ENCODE measurements at places on chromosomes 1 and 21.

GRCh38 chr1:214472364-214472763 lies 79.0 kb downstream of the PTPN14 start:
- peak; percentile 84 for DNase-seq

DNA sequence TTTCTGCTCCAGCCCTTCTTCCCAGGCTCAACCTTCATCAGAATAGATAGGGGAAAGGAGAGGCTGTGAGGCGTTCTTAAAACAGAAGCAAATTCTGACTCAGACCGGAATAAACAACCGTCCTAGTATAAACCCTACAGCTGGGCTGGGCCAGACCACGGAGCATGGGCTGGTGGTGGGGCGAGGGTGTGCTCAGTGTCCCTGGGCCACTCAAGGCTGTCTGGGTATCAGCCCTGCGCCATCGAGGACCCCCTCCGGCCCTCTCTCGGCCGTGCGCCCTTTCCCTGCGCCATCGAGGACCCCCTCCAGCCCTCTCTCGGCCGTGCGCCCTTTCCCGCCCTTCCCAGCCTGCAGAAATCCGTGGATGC lies 36.0 kb downstream of the CAPN2 start:
- peak; percentile 38 for DNase-seq

- DNase-seq, result peak; percentile 96
Observed at GRCh38 chr1:36321119-36321951, 2.1 kb downstream of the EVA1B start.

GRCh38 chr1:233614173-233614742 lies 352 bp downstream of the KCNK1 start:
- DNase-seq, result peak; percentile 45

GRCh38 chr1:221712776-221713431 lies 29.0 kb downstream of the DUSP10 start:
- DNase-seq, result peak; percentile 19

DNA sequence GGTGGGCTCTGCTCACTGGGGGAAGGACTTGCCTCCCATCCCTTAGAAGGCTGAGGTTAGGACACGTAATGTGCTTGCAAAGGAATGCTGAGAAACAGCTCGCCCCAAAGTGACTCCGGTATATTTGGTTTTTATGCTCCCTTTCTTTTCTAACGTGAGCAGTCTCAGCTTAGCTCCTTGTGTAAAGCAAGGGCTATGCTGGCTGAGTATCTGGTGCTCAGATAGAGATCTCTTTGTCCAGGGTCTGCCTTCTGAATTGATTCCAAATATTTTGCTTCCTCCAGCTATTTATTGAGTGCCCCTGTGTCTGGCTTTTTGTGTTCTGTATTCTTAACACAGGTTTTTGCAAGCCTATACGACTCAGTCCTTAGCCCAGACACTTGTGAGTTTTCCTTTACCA lies 94.5 kb upstream of the ARTN start:
- no peak for DNase-seq

- DNase-seq, result no peak
Observed at GRCh38 chr1:207239874-207240273, 81.6 kb upstream of the CD55 start.

- DNase-seq, result no peak
Observed at GRCh38 chr1:212753749-212754148, 37.8 kb downstream of the NSL1 start.

DNA sequence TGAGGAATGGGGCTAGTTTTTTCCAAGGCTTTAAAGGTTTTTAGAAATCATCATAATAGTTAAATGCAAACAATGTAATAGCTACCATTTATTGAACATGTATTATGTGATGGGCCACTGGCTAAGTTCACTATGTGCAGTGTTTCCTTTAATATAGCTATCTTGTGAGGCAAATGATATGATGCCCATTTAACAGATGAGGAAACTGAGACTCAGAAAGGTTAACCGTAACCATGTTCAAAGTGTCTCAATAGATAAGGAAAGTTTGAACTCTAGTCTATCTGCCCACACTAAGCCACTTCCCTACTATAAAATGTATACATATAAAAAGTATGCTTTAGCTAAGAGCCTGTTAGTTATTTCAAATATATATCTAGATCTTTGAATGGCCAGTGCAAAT lies 64.8 kb downstream of the GNG12 start:
- DNase-seq, result no peak

- peak; percentile 68 for DNase-seq
Observed at GRCh38 chr1:89855413-89856123, 34.7 kb downstream of the LRRC8D start.

DNA sequence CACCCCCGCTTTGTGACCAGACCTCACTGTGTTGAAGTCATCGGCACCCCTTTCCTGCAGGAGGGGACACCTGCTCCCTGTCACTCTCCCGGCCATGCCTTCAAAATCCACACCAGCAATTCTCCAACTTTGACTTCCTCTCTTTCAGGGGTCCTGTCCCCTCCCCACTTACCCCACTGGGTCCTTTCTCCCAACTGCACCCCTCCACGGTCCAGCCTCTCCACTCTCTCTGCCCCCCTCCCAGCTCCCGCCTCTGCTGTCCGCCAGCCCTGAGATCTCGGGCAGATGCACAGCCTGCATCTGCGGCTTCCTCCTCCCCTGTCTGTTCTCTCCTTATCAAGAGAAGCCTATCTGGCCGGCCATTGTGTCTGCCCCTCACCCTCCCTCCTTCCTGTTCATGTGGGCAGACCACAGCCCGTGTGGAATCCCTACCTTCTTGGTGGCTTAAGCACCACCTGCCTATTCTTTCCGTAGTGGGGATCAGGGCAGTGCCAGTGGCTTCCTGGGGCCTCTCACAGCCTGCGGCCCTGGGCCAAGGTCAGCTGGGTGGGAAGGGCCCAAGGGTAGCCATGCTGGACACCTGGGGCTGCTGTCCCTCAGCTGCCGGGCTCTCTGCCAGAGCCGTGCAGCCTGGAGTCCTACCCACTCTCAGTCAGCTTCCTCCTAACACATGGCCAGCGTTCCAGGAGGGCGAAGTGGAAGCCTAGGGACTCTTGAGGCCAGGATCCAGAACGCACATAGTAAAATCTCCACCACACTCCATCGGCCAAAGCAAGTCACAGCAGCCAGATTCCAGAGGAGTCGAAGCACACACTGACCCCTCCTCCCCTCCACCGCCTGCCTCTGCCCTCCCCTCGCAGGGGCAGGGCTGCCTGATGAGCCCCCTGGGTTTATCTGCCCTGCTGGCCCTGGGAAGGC lies 5.1 kb upstream of the HES4 start:
- peak; percentile 62 for DNase-seq

- DNase-seq, result no peak
Observed at GRCh38 chr21:44494418-44494817, 39.1 kb downstream of the LRRC3 start.

DNA sequence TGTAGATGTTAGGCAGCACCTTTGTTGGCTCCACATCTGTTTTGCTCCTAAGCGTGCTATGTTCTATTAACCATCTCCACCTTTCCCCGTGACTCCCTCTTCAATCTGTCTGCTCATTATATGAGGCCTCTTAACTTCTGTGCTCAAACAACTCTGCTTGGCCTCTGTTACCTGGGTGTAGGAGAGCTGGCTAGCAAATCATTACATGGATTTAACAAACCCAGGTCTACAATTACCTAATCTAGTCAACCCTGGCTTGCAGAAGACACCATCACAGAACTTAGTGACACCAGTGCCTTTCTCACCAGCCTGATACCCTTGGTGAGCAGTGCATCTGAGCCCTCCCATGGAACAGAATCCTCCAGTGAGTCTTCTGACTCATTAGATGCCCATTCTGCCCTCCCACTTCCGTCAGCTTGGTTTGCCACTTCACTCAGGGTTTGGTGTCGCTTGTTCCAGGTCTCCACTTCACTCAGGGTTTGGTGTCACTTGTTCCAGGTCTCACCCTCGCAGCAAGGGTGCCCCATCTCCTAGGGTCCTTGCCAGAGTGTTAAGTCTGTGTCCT lies 92.0 kb upstream of the KIF26B start:
- DNase-seq, result no peak

- DNase-seq, result no peak
Observed at GRCh38 chr1:161072751-161073449, 3.2 kb upstream of the ARHGAP30 start.

DNA sequence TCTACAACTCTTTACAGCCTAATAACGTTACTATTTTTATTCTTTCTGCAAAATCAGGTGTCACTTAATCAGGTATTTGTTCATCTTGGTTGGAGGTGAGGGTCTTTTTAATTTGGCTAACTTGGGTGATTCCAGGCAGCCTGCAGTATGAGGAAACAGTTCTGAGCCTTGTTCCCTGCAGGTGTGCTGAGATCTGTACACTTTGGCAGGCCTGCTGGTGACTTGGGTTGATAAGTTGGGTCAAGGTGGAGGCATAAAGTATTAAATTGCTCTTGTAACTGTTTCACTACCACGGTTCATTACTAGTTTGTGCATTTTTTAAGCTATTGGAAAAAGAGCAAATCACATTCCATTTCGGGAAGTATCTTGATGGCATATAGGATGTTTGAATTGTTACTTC lies 10.0 kb downstream of the MAP3K21 start:
- no peak for DNase-seq

DNA sequence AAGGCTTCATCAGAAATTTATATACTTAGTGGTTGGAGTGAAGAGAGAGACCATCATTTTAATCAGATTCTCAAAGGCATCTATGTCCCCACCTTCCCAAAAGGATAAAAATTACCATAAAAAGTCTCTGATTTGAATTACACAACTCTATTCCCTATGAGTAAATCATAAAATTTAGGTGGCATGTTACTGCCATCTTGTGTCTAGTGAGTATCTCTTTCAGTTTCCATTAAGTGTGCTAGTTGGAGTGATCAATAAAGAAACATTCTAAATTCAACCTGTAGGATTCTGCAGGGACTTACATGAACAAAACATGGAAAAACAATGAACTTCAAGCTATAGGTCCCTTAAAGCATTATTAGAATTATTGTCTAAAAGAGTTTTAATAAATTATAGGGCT lies 655.4 kb downstream of the LTN1 start:
- DNase-seq, result peak; percentile 72

- DNase-seq, result no peak
Observed at GRCh38 chr1:97986041-97987005, 65.5 kb upstream of the DPYD start.

- no peak for DNase-seq
Observed at GRCh38 chr1:81197591-81197990, 603.1 kb upstream of the ADGRL2 start.

DNA sequence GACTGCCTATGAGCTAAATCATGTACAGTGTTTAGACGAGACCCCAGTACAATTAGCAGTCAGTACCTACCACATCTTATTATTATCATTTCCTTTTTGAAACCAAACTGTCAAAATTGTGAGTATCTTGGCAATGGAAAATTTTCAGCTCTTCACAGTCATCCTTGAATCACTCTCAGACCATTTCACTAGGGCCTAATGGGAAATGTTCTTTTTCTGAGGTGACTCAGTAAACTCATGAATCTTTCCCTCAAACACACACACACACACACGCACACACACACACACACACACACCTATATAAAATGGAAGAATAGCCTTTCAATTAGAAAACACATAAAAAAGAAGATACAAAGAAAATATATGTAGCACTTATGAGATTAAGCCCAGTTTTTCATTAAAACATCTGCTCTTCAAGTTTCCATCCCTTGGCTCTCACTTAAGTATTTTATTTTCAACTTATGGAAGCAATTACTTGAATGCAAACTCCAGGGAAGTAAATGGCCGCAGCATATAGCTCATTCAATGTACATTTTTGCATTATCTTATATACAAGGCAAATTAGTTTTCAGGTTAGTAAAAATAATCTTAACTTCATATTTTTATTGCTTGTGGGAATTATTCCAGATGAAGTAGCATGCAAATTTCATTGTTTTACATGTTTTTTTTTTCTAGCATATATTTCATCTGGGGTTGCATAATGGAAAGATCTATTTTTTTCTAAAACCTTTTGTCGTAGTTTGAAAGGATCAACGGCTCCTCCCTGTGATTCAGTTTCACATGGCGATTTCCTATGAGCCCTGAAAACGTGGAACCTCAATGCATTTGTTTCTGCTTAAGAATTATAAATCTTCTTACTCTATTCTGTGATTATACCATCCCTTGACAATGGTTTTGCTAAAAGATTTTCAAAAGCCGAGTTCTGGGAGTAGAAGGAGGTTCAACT lies 46.3 kb upstream of the TMPRSS15 start:
- no peak for DNase-seq
